Hepatocyte (in vitro differentiated cells): ENCODE measurements at places on chromosomes 7 and 10. TPM values are rescaled to one million over a fixed set of nuclear protein-coding genes. Genes with fewer than 3 reads are reported as not detected.

The KAZALD1 gene
- 31.9 and 34.8 TPM in 2 replicates for total RNA-seq

The AEBP1 gene
- total RNA-seq = 12.8 and 26.7 TPM in 2 replicates

The HELLS gene
- total RNA-seq = 27.0 and 39.4 TPM in 2 replicates

The AZGP1 gene
- 46.1 and 52.6 TPM in 2 replicates for total RNA-seq

DNA sequence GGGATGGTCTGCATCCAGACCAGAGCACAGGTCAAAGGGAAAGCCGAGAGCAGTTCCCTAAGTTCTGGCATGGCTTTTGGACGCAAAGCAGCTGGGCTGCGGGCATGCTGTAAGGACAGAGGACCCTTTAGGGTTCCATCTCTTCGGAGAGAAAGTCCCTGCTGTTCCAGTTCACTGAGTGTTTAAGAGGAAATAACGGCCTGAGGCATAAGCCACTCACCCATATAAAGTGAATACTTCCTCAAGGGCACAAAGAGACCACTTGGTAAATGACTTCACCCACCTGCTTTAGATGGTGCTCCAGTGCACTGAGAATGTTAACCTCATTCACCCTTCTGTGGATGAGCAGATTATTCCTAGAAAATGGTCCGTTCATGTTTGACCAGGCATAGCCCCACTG is 586.7 kb upstream of the GALNT17 start:
- no peak overlapping the region for H3K27ac ChIP-seq
- no peak for DNase-seq
- H3K36me3 ChIP-seq = no peaks in the 10 kb centered on the region
- H3K4me3 ChIP-seq = no peak overlapping the region
- H3K4me1 ChIP-seq = no peaks in the 10 kb centered on the region

DNA sequence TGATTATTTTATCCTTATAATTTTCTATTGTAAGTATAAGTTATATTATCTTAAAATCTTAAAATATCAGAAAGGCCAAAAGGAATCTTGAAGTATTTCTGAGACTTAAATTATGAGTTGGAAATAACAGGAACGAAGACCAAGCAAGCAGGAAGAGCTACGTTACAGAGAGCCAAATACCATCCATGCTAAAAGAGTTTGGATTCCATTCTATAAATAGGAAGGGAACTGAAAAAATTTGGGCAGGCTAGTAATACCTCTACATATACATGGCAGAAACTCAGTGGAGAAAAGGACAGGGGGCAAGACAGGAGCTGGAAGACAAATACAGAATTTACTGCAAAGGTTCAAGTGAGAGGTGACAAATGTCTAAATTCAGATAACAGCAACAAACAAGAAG is 16.7 kb downstream of the ITGB1 start:
- no peak for DNase-seq
- H3K4me3 ChIP-seq = no peak overlapping the region
- no peaks in the 10 kb centered on the region for H3K36me3 ChIP-seq
- H3K27me3 ChIP-seq = no peaks in the 10 kb centered on the region

DNA sequence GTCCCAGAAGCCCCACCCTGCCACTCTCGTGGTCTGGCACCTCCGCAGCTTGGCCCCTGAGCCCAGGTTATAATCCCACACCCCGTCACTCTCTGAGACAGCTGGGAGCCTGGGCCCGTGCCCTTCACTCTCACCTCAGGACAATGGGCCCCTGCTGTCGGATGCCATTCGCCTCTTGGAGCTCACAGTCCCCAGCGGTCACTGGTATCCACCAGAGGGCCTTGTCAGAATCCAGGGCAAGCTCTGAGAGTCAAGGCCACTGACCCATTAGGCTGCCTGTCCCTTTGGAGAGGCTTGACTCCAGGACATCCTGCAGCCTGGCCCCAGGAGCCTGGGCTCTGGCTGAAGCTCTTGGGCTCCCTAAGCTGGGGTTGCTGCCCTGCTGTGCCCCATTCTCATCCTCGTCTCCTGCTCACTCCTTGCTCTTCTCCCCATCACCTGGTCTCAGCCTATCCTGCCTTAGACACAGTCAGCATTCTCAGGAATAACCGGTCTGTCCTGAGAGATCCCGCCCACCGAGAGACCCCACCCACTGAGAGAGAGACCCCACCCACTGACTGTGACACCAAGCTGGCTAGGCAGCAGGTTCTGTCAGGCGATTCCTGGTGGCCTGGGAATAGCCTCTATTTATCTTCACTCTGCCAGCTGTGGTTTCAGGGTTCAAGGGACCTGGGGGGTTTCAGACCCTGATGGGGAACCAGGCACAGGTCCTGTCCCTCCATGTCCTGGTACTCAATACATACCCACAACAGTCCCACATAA is 27.7 kb downstream of the CPXM2 start:
- H3K27me3 ChIP-seq = no peaks in the 10 kb centered on the region
- H3K27ac ChIP-seq = no peak overlapping the region
- no peak overlapping the region for H3K4me3 ChIP-seq
- H3K36me3 ChIP-seq = no peaks in the 10 kb centered on the region
- H3K4me1 ChIP-seq = peaks cover 3% of the 10 kb centered on the region

The C10orf53 gene
- total RNA-seq = not detected in 2 replicates

- DNase-seq = peak; percentile 34
- H3K36me3 ChIP-seq = no peaks in the 10 kb centered on the region
- no peak overlapping the region for H3K27ac ChIP-seq
- H3K27me3 ChIP-seq = no peaks in the 10 kb centered on the region
Observed at GRCh38 chr7:3537210-3537875, 236.3 kb downstream of the SDK1 start.
